CD4-positive, alpha-beta T cell treated with Interleukin-1 beta for 1 hour (primary cell): ENCODE measurements at places on chromosomes 12 and 14.

DNA sequence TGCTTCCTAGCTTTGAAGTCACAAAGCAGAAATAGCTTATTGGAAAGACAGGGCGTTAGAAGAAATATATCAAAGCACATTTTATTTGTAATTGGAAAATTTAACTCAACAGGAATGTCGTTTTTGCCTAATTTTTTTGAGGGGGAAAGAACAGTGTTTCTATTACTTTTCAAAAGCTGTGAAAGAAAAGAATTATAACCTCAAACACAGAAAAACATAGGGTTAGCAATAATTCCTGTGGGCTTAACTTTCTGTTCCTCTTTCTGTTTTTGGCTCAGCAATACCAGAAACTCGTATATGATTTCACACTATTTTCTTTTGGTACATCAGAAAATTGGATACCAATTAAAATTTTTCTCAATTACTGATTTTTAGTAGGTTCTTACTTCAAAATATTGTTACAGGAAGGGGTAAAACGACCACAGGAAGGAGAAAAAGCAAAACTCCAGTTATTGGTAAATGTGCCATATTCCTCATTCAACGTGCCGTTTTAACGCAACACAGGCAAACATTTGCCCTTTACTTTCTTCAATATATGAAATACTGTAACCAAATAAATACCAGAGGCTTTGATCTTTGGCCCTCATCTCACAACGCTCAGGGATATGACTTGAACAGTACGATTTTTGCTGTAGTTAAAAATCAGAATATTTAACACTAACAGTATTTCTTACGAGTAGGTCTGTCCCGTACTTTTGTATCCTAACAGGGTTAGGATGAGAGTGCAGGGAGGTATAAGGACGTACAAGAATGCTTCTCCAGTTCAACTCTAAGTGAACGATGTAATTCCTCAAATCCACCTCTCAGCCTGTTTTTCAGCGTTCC is 1.3 kb upstream of the RNU6-7 start:
- no peak for DNase-seq

DNA sequence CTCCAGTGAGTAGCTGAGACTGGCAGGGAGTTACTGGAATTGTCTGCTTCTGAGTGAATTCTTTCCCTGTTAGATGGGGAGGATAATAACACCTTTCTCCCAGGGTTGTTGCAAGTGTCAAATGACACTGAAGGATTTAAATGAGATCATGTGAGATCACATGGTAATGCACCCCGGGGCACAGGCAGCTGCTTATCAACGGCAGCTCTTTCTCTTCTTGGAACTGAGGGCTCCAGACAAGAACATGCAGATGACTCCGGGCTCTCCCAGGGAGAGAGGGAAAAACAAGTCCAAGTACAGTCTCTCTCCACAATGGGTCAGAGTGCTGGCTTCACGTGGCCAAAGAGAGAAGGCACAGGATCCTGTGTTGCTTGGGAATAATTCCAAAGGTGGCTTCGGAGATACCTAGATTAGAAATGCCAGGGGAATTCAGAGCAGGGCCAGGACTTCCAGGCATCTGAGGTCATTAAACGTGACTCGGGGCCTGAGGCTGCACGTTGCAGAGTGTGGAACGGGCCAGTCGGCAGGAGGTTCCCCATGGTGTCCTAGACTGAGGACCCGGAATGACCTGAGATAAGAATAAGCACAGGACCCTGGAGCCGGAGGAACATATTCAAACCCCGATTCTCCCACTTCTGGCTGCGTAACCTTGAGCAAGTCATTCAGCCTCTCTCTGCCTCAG is 109.2 kb downstream of the PRMT8 start:
- no peak for DNase-seq

GRCh38 chr14:95326987-95327386 is 7.3 kb upstream of the CLMN start:
- DNase-seq, result no peak

GRCh38 chr12:119980242-119980641 is 8.8 kb upstream of the BICDL1 start:
- DNase-seq, result no peak

GRCh38 chr14:65709576-65709975 is 297.0 kb downstream of the FUT8 start:
- DNase-seq, result no peak

DNA sequence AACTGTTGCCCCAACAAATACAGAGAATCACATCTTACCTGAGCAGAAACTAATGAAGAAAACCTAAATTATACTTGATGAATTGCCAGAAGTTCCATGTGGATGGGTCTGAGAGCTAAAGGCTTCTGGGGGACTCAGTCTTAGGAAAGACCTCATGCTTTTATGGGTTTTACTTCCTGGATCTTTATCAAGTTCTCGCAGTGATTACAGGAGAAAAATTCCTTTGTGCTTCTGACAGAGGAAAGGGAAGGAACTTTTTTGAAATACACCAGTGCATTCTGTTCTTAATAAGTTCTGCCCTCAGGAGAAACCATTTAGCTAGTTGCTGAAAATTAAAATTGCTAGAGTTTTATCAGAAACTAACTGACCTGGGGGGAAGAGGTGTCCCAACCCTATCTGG is 203.9 kb upstream of the KITLG start:
- no peak for DNase-seq

DNA sequence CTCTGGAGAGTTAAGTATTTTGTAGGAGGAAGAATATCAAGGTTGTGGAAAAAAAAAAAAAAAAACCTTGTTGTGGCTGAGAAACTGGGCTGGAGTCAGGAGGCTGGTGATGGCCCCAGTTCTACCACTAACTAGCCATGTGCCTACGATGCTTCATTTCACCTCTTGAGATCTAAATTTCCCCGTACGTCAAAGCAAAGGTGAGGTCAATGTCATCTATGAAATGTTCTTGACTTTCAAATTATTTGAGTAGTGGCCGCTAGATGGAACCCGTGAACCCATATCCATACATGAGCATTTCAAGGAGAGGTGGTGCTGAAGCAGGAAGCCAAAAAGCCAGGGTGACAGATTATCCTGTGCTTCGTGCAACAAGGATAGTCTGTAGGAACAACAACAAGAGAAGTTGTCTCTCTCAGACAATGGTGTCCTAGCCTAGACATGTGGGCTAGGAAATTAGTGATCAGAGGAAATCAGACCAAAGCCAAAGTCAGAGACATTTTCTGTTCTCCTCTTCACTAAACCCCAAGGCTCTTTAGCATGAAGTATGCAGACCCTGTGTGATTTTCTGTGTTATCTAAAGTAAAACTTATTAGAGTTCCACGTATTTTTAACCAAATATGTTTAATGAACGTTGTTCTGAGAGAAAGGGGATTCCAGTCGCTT is 95.5 kb upstream of the ETV6 start:
- peak; percentile 43 for DNase-seq

DNA sequence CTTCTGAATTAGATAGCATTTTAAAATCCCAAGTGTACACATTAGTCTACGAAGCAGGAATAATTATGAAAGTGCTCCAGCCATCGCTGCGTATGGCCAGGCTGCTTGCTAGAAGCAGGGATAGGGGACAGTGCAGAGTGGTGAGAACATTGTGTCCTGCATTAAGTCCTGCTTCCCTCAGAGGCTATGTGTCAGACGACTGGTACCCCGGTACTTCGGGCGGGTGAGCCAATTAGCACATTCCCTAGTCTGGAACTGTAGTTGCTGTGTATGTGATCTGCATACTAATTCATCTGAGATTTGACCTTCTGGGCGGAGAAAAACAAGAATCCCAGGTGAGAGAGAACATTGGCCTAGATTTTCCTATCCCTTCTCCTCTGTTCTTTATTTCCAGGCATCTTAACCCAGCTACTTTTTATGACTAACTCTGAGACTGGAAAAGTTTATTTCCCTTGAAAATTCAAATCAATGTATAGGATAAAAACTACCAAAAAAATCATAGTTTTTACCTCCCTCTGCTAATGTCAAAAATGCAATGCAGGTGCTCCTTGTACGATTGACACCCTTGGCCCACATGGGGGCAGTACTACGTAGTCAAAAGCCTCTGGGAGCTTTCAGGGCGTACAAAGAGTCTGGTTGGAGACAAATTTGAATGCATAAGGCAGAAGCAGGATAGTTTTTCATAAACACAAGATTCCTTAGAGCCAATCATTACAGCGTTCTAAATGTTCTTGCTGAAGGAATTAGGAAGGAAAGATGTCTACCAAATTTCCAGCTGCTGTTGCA is 764.3 kb downstream of the NOVA1 start:
- DNase-seq, result no peak

DNA sequence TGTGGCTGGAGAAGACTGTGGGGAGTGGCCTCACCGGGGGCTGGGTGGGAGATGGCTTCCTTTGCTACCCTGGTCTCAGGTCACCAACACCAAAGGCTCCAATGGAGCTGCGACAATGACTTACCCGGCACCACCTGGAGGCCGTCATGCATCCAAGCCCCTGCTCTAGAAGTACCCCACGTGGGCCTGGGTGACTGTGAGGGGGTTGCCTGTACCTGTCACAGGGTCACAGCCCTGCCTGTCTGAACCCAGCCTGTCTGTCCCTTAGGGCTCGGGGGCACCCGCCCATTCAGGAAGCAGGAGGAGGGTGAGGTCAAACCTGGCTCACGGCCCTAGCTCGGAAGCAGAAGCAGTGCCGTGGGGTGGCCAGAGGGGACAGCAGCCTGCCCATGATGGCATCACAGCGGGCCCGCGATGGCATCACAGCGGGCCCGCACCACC is 18.9 kb downstream of the ABCB9 start:
- peak; percentile 56 for DNase-seq

DNA sequence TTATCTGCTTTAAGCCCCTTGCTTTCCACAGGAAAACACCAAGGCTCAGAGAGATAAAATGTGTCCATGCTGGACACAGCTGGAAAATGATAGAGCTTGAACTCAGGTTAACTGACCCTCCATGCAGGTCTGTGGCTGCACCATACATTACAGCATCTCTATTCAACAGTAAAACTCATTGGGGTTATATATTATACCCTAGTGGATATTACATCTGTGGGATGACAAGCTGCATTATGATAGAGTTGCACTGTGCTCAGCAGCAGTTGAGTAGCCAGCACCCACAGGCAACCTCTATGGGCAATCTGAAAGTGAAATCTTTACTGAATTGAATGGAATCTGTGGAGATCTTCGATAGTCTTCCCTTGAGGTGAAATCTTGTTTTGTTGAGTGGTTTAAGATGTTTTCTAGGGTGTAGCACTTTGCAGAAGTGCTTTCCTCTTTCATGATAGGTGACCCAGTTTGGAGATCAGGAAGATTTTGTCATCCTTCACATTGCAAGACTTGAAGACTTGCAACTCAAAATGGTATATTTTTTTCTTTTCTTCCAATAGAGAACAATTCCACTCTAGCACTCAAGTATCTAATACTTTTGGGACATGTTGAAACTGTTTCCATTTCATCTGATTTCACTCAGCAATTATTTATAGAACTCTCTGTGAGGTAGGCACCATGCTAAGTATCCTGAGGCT is 389.2 kb downstream of the RAD51B start:
- DNase-seq, result no peak

GRCh38 chr12:71605039-71605438 is 58.6 kb downstream of the ZFC3H1 start:
- no peak for DNase-seq

- DNase-seq, result no peak
Measured at GRCh38 chr12:93733358-93733757, 56.2 kb downstream of the CRADD start.

DNA sequence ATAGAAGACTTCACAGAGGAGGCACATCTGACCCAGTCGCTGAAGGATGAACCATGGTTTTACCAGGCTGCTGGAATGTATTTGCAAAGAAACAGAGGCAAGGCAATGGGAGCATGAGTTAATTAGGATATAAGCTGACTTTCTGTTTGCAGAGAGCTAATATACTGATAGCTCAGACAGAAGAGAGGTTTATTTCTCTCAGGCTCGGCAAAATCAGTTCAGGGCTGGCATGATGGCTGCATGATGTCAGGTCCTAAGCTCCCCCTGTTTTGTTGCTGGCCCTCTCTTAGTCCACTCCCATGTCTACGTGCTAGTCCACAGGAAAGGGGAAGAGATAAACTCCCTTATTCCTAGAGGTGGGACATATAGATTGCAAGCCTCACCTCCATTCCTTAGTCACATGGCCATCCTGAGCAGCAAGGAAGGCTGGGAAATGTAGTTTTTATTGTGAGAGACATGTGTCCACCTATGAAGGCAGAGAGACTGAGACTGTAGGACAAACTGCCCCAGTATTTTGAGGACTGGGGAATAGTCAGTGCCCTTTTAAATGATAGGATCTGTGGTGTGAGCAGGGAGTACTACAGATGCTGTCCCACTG is 224.5 kb downstream of the VRK1 start:
- DNase-seq, result no peak

- DNase-seq, result no peak
Measured at GRCh38 chr12:21815306-21816062, 41.0 kb upstream of the KCNJ8 start.

DNA sequence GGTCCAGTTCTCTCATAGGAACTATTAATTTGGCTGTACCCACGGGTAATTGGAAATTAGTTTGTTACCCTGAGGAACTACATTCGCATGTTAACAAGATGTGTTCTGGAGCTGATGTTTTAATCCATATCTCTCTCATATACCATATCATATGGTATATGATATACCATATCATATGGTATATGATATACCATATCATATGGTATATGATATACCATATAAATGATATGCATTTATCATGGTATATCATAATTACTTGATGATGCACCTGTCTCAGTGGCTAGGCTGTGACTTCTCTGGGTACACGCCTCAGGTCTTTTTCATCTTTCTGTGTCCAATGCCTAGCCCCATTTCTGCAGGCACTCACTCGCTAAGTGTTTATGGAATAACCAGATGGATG is 13.0 kb downstream of the KCNK10 start:
- DNase-seq, result no peak

GRCh38 chr14:50964683-50965390 is 20.6 kb upstream of the PYGL start:
- no peak for DNase-seq

DNA sequence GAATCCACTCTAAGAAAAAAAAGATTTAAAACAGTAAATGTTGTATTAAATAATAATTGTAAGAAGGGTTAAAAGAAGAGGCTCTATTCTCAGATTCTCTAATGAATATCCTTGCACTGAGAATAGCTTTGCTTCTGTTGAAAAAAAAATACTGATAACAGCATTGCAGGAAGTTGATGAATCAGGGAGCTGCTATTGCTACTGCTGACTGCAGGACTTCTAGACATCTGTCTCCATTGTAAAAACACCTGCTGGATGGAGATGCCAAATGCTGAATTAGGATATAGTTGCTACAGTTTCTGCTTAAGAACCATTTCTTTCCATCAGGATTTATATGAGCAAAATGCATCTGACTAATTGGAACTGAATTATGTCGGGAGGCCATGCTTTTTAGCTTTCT is 50.3 kb upstream of the ANP32D start:
- DNase-seq, result no peak

DNA sequence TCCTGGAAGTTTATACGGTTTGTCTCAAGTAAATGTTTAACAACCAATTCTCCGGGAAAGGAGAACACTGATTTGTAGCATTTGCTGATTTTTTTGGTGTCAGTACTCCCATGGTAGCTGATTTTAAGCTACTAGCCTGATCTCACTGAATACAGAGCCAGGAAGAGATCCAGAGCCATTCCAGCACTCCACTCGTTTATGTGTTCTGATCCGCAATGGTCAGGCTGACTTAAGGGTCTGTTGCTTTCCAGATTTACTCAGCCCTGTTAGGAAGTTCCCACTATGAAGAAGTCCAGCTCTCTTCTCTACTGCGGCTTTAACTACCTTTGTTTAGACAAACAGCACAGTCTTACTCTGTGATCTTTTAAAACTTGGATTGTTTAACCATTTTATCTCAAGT is 38.0 kb upstream of the NID2 start:
- no peak for DNase-seq
